ENCODE measurements at places on chromosomes 3 and 15. TPM values are rescaled to one million over a fixed set of nuclear protein-coding genes. Genes with fewer than 3 reads are reported as not detected.
A peak's percentile ranks its signal among the peaks of the same experiment; 100 is the strongest.

SPATA12 gene
- total RNA-seq: not detected

ALS2CL gene
- total RNA-seq: 3.6 TPM

UBXN7 gene
- 62.6 TPM for total RNA-seq

TMEM207 gene
- total RNA-seq: not detected

- peaks cover 21% of the 10 kb centered on the region for H3K36me3 ChIP-seq
- peak overlapping the region; percentile 94 for H3K27ac ChIP-seq
- DNase-seq: peak; percentile 53
- H3K4me1 ChIP-seq: peaks cover 35% of the 10 kb centered on the region
- peak overlapping the region; percentile 91 for H3K4me3 ChIP-seq
- no peaks in the 10 kb centered on the region for H3K27me3 ChIP-seq
Observed at GRCh38 chr3:45665101-45665572, 24.1 kb upstream of the SACM1L start.

DNA sequence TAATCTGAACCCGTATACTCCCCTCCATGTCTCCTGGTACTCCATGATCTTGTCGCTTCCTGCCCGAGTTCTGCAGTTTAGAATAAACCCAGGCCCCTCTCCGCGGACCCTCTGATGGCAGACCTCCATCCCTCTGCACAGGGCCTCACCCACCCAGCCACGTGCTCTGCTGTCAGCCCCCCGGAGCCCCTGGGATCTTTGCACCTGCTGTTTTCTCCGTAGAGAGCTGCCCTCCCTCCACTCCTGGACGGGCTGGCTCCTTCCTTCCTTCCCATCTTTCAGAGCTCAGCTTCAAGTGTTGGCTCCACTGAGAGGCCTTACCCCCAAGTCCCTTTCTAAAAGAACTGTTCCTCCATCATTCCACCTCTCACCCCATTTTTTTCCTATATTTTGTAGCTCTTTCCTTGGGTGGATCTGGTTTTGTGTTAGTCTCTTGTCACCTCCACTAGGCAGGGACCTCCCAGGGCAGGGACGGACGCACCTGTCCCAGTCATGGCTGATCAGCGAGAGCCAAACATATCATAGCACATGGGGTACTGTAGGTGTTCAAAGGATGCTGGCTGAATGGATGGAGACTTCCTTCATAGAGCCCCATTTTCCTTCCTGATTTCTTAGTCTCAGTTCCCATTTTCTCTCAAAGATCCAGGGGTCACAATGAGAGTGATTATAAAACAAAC lies 106.6 kb downstream of the VGLL4 start:
- H3K36me3 ChIP-seq: no peaks in the 10 kb centered on the region
- H3K27me3 ChIP-seq: no peaks in the 10 kb centered on the region
- H3K4me1 ChIP-seq: no peaks in the 10 kb centered on the region
- no peak overlapping the region for H3K4me3 ChIP-seq
- no peak overlapping the region for H3K27ac ChIP-seq

GRCh38 chr15:78156653-78157052 lies 7.5 kb downstream of the IDH3A start:
- H3K36me3 ChIP-seq: peaks cover 11% of the 10 kb centered on the region
- peaks cover 8% of the 10 kb centered on the region for H3K4me1 ChIP-seq
- H3K4me3 ChIP-seq: no peak overlapping the region
- DNase-seq: no peak

GRCh38 chr3:13559764-13560525 lies 11.0 kb downstream of the FBLN2 start:
- peaks cover 14% of the 10 kb centered on the region for H3K27me3 ChIP-seq
- peaks cover 14% of the 10 kb centered on the region for H3K4me1 ChIP-seq
- H3K4me3 ChIP-seq: no peak overlapping the region
- H3K27ac ChIP-seq: no peak overlapping the region
- no peak for DNase-seq

DNA sequence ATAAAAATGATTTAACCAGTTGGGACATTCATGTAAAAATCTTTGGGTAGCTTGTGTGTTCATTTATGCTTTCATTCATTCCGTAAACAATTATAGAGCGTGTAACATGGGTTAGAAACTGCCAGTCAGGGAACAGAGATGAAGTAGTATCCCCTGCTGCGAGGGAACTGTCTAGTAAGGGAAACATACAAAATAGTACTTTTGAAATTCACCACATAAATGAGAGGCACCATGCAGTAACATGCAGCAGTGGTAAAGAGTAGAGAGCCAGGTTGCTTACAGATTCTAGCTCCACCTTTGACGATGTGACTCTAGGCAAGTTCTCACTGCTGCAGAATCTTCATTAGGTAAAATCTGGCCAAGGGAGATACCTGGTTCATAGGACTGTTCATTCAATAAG lies 938 bp downstream of the DZIP3 start:
- H3K27ac ChIP-seq: peak overlapping the region; percentile 99
- peak overlapping the region; percentile 100 for H3K4me3 ChIP-seq
- H3K27me3 ChIP-seq: no peaks in the 10 kb centered on the region

DNA sequence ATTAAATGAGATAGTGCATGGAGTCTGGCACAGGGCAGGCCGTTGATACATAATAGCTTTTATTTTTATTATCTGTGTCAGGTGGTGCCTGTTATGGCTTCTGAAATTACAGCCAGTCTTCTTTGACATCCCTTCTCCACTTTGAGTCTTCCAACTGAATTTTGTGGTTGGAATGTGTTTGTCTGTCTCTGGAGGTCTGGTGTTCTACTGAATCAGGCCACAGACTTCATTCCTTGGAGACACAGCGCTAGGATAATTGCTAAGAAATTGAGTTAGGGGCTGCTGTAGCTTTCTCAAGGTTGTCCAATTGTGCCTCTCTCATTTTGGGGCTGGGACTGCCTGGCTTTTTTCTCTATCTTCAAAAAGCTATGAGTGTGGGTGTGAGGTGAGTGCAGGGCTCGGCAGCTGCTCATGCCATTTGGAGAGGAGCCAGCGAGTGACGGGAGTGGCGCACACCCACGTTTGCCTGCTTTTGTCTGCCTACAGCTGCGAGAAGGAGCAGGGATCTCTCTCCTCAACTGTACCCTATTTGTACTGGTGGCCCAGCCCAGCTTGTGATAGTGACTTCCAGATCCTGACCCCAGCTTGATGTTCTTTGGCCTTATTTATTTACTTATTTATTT lies 49.8 kb upstream of the SYN2 start:
- no peaks in the 10 kb centered on the region for H3K4me1 ChIP-seq
- no peaks in the 10 kb centered on the region for H3K36me3 ChIP-seq
- H3K27ac ChIP-seq: no peak overlapping the region
- peaks cover 9% of the 10 kb centered on the region for H3K27me3 ChIP-seq

DNA sequence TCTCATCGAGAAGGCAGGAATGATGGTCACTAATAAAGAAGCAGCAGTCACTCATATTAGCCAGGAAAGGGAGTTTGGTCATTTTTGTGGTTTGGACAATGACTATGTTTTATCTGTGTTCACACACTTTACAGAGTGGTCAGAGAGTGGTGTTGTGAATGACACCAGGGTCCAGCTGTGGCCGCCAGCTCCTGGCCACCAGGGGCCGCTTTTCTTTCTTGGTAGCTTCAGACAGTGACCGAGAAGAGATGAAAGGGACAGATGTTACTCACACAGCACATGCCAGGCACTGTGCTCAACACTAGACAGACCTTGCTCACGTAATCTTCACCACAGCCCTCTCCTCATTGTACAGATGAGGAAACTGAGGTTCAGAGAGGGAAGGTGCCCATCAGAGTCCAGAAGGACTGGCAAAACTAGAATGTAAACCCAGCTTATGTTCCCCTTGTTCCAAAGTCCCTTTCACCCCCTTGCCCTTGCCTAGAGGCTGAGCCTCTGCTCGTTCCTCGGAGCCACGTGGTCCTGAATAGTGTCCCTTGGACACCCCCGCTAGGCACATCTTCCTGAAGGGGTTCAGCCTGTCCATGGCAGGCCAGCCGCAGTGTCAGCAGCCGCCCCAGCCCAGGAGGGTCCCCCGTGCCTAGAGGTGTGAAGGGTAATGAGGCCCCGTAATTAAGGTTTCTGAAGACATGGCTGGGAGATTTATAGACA lies 55.6 kb downstream of the CYP11A1 start:
- H3K4me1 ChIP-seq: peaks cover 37% of the 10 kb centered on the region
- no peak for DNase-seq

DNA sequence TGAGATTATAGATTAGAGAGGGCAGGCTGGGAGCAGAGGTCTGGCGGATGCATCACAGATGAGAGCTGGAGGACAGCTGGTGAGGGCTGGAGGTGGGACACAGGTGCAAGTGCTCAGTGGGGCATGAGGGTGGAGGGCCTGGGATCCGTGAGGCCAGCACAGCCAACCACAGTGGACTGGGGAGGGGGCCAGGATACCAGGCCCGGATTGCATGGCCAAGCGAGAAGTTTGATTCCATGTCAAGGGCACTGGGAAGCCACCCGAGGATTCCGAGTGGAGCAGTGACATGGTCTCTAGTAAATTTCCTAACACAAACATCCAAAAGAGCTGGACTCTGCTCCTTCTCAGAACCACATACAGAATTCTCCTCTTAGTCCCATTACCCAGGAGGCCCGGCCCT lies 44.0 kb upstream of the SLC41A3 start:
- peaks cover 2% of the 10 kb centered on the region for H3K27me3 ChIP-seq
- H3K36me3 ChIP-seq: no peaks in the 10 kb centered on the region
- H3K27ac ChIP-seq: no peak overlapping the region
- no peak overlapping the region for H3K4me3 ChIP-seq
- DNase-seq: peak; percentile 11

- H3K4me3 ChIP-seq: no peak overlapping the region
- no peaks in the 10 kb centered on the region for H3K36me3 ChIP-seq
- no peak for DNase-seq
Observed at GRCh38 chr15:51285399-51285798, 53.0 kb downstream of the CYP19A1 start.

DNA sequence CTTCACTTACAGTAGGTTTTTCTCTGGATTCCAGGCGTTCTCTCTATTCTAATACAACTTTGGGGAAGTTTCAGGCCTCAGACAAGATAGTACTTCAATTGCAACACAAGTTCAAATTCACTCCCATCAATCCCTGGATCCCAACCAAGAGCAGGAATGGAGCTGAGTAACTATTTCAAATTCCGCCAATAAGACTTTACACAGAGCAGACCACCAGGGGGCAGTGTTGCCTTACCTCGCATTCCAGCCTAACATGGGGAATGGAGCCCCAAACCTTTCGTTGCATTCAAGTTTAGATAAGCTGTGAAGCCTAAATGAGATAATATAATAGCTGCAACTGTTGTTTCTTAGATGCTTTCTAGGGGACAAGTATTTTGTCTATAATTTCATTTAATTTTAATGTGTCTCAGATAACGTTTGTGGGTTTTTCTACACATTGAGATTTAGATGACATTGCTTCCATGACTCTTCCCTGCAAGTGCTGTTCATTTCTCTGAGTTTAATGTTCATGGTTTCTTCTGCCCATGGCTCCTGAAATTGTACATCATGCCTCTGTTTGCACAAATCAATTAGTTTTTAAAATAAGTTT lies 186.7 kb downstream of the NSUN3 start:
- no peak overlapping the region for H3K4me3 ChIP-seq
- no peaks in the 10 kb centered on the region for H3K4me1 ChIP-seq
- H3K27ac ChIP-seq: no peak overlapping the region
- peak; percentile 59 for DNase-seq
- H3K36me3 ChIP-seq: no peaks in the 10 kb centered on the region
- peaks cover 5% of the 10 kb centered on the region for H3K27me3 ChIP-seq

- no peak overlapping the region for H3K27ac ChIP-seq
- H3K36me3 ChIP-seq: no peaks in the 10 kb centered on the region
- DNase-seq: no peak
- H3K4me3 ChIP-seq: no peak overlapping the region
Observed at GRCh38 chr3:115385774-115386730, 237.3 kb upstream of the GAP43 start.

- DNase-seq: peak; percentile 53
- peaks cover 81% of the 10 kb centered on the region for H3K27me3 ChIP-seq
Observed at GRCh38 chr3:128487813-128488635, 5.0 kb downstream of the GATA2 start.

DNA sequence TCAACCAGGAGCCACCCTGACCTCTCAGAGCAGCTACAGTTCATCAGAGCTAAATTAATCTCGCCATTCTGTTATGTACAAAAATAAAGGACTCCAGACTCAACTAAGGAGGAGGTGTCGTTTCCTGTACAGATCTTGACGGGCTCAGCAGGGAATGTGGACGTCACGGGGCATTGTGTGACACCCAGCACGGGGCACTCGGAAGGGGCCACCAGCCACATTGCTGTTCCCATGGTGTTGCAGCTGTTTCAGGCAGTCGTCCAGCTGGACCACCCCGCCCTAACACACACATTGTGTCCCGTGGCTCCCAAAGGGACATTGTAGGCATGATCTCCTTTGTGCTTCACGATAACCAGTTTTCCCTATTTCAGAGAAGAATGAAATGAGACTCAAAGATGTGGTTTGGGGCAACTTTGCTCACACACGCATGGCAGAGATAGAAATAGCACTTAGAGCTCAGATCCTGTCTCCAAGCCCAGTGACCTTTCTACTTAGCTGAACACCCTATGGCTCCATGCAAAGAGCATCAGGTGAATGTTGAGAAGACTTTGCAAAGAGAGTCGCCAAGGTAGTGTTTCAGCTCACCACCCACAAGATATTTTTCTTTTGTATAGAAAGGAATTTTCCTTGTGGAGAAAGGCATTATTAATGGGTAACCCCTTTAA lies 5.5 kb downstream of the SSUH2 start:
- H3K27ac ChIP-seq: no peak overlapping the region
- no peak for DNase-seq
- H3K27me3 ChIP-seq: peaks cover 8% of the 10 kb centered on the region
- no peaks in the 10 kb centered on the region for H3K36me3 ChIP-seq
- H3K4me1 ChIP-seq: no peaks in the 10 kb centered on the region

- H3K36me3 ChIP-seq: no peaks in the 10 kb centered on the region
- peak; percentile 32 for DNase-seq
- peaks cover 44% of the 10 kb centered on the region for H3K27me3 ChIP-seq
- H3K4me3 ChIP-seq: peak overlapping the region; percentile 70
- H3K27ac ChIP-seq: no peak overlapping the region
- H3K4me1 ChIP-seq: peaks cover 9% of the 10 kb centered on the region
Observed at GRCh38 chr3:194203482-194204041, 67.6 kb downstream of the HES1 start.

DNA sequence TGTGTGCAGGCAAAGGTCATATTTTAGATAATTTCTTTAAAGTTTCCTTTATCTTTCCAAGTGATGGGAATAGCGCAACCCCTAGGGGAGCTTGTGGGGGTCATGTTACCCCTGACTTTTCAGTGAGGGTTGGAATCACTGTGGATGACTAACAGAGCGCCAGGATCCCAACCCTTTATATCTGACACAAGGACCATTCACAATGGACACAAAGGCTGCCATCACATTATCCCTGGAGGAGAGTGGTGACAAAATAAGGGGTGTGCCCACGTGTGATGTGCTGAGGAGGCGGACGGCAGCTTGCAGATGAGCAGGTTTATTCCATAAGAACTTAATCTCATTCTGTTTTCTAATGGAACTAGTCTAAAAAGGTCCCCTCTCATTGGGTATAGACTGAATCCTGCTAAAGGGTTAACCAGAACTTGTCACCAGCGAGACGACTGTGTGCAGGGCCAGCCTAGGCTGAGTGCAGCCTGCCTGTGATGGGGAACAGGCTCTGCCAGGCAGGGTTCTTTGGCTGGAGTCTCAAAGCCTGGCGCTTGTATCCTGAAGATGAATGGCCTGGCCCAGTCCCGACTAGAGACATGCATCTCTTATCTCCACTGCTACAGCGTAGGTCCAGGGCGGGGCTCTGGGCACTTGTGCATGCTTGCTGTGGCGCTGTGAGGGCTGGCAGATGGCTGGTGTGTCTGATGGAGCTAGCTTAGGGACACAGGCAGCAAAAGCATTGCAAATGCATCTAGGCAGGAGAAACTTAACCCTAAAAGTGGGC lies 50.2 kb downstream of the CHDH start:
- H3K4me3 ChIP-seq: no peak overlapping the region
- H3K4me1 ChIP-seq: no peaks in the 10 kb centered on the region
- no peak overlapping the region for H3K27ac ChIP-seq
- no peaks in the 10 kb centered on the region for H3K36me3 ChIP-seq
- peaks cover 11% of the 10 kb centered on the region for H3K27me3 ChIP-seq

GRCh38 chr15:52011711-52012144 lies 7.3 kb upstream of the MAPK6 start:
- no peaks in the 10 kb centered on the region for H3K27me3 ChIP-seq
- no peak overlapping the region for H3K27ac ChIP-seq
- DNase-seq: no peak
- peaks cover 30% of the 10 kb centered on the region for H3K4me1 ChIP-seq
